ENCODE measurements at places on chromosomes 11 and 22.

GRCh38 chr11:85712953-85713352 is 27.0 kb upstream of the CCDC89 start:
- no peak for DNase-seq

DNA sequence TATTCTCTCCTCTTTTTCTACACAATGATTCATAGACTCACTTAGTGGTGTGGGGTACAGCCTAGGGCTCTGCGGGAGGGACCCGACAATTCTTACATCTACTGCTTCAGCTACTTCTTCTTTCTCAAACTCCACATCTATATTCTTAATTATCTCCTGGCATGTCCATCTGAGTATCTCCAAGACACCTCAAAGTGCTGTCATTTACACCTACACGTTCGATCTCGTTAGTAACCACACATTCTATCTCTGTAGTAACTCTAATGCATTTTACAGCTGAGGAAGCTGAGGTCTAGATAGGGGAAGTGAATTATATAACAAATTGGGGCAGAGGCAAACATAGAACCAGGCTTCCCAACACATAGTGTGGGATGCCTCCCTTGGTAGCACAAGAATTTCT is 27.7 kb upstream of the RRM1 start:
- DNase-seq, result no peak

GRCh38 chr11:76621466-76621865 is 49.1 kb downstream of the LRRC32 start:
- no peak for DNase-seq

GRCh38 chr11:122746611-122747244 is 91.2 kb downstream of the UBASH3B start:
- no peak for DNase-seq

DNA sequence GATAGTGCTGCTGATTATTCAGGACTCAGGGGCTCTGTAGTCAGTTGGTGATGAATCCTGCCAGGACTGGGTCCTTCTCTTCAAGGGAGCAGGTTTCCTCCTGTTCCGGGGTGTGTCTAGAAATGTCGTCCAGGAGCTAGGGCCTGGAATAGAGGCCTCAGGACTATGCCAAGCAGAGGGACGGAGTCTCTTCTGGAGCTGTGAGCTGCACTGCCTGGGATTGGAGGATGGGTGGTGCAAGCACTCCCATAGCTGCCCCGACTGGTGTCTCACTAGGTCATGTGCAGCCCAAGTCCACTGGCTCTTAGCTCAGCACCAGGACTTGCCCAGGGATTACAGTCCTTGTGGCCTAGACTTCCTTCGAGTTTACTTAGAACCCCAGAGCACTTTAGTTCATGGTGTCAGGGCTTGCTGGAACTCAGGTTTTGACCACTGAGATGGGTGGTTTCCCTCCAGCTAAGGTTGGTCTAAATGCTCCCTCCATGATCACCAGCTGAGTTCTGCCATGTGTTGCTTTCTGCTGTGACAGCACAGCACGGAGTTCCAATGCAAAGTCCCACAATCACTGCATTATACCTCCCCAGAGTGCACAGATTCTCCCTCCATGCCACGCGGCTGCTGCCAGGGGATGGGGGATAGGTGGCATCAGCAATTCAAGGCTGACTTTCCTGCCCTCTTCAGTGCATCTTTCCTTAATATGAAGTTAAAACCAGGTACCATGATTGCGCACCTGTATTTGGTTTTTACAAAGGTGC is 42.6 kb upstream of the SHANK2 start:
- no peak for DNase-seq

GRCh38 chr11:47565340-47566148 is at the start of gene PTPMT1:
PTPMT1 (plus strand) TSS chr11:47565599; CDS start chr11:47565623, 24 bp downstream.
- DNase-seq, result peak; percentile 71

GRCh38 chr11:17821648-17822400 is 87.2 kb downstream of the KCNC1 start:
- no peak for DNase-seq

DNA sequence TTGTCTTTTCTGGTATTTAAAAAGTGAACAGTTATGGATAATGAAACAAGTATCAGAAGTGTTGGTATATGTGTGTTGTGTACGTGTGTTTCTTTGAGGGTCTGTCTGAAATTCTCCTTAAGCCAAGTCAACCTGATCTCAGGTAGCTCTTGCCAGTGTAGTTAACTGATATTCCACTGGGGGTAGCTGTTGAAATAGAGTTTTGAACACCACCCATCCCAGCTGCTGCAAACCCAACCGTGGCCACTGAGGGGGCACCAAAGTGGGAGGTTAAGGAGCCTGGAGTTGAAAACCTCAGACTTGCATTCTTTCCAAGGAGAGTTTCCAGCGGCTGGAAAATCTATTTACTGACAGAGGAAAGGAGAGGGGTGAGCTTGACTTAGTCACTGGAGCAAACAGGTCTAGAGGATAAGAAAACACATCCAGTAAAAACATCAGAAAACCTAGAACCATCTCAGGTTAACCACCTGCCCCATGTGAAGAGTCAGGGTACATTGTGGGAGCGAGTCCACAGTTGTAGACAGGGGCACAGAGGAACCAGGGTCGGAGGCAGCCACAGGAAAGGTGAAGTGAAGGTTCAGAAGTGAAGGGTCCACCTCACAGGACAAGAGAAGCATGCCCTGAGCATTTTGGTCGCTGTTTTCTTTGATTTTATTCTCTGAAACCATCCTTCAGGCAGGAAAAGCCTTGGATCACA is 8.8 kb upstream of the CUL5 start:
- DNase-seq, result peak; percentile 8

- peak; percentile 66 for DNase-seq
These were observed 2.9 kb downstream of the KLHL35 start for GRCh38 chr11:75429902-75430713.

GRCh38 chr11:34791780-34792542 is 124.2 kb downstream of the APIP start:
- no peak for DNase-seq

DNA sequence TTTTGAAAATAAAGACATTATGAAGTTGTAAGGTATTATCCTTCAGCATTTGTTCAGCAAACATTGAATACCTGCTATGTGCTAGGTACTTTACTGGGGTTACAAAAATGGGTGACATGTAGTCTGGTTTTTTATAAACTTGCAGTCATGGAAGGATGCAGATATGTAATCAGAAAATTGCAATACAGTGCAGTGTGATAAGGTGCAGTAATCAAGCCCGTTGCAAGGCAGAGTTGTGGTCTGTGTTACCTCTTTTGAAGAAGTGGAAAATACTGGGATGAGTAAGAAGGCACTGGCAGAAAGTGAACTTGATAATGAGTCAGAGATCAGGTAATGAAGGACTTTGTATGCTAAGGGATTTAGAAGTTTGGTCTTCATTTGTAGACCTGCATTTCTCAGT is 8.1 kb downstream of the FBXO7 start:
- peak; percentile 6 for DNase-seq

GRCh38 chr11:125408311-125408711 is 87.8 kb downstream of the FEZ1 start:
- no peak for DNase-seq

DNA sequence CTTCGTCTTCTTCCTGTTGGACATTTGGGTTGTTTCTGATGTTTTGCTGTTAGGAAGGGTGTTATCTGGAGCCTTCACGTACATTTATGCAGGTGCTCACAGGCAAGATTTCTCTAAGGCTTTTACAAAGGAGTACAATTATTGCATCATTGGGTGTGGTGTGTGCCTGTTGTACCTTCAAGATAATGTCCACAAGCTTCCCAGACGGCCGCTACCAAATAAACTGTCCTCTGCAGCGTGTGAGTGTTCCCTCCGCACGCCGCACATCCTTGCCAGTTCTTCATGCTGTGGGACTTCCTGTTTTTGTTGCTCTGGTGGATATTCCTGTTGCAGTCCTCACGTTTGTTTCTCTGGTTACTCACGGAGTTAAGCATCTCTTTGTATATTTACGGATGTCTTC is 133.3 kb downstream of the TBC1D22A start:
- no peak for DNase-seq

GRCh38 chr11:87536016-87536415 is 498.3 kb downstream of the TMEM135 start:
- no peak for DNase-seq

DNA sequence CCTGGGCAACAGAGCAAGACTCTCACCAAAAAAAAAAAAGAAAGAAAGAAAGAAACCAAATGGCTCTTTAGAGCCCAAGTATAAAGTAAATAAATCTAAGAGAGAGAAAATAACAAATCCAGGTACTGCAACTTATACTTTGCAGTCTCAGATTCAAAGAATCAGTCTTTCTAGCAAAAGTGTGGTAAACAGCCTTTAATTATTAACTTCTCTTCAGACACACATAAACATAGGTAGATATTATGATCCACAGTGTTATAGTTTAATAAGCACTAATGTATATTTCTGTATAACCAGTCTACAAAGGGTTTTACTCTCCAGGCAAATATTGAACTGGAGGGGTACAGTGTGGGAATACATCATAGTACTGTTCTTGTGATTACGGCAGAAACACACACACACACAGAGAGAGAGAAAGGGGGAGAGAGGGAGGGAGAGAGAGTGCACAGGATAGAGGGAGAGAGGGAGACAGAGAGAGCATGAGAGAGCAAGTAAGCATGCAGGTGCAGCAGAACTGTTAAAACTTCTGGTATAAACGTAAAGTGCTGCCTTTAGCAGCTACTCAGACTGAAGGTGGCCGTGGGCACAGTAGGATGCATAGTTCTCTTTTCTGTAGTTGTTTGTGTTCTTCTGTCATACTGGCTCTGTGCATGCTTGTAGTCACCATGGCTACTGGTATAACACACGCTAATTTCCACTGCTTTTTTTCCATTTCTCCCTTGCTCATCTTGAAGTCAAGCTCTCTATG is 32.3 kb downstream of the MTMR2 start:
- DNase-seq, result no peak

- DNase-seq, result no peak
These were observed 40.4 kb upstream of the RAPSN start for GRCh38 chr11:47489395-47489755.

- DNase-seq, result no peak
These were observed 45.4 kb upstream of the CFAP300 start for GRCh38 chr11:102001657-102002338.

DNA sequence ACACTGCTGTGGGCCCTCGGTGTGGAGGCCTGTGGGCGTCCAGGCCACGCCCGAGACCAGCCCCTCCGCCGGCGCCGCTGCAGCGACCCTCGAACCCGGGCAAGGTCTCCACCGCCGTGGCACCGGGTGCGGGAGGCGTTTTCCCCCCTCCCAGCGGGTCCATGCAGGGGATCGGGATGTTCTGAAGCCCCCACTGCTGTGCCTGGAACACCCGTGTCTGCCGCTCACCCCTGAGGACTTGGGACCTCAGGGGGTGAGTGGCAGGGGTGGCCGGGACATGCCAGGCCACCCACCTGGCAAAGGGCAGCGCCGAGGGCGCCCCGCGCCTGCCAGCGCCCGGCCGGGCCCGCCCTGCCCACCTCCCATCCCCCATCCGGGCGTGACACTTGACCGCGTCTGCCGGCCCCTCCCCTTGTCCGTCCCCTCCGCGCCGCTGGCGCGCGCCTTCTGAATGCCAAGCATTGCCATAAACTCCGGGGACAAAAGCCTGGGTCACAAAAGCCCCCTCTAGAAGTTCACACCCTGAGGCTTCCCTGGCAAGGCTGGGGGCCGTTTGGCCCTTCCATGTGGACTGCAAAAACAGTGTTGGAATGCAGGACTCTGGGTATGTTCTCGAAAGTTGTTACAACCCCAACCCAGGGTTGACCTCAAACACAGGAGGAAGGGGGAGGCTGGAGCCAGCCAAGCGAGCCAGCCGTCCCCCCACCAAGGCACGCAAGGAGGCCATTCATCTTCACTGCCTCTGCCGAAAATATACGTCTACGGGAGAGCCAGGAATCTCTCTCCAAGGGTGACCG is 819 bp upstream of the KCNQ1OT1 start:
- DNase-seq, result peak; percentile 17

GRCh38 chr11:102829316-102830000 is 14.0 kb downstream of the MMP3 start:
- DNase-seq, result no peak

DNA sequence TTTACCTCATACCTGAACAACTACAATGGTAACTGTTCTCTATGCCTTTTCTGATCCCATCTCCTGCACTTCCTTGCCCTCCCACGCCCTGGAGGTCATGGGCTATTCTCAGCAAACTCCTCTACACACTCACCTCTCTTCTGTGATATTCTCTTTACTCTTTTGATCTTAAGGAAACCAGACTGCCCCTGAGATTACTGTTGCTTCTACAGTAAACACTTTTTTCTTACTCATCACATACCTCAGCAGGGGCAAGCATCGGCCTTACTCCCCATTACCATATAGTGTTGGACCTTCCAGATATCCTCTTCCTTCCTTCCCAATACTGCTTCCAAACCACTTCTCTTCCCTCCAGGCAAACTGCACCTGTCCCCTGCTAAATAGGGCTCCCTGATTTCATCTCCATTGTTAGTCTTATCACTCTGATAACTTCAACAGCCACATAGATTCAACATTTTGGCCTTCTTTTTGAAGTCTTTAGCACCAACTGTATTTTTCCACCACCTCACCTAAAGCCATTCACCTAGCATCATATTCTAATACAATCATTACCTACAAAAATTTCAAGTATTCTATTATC is 141.2 kb downstream of the RBFOX2 start:
- no peak for DNase-seq

GRCh38 chr11:116702772-116703385 is 69.9 kb downstream of the BUD13 start:
- no peak for DNase-seq

- no peak for DNase-seq
These were observed 6.0 kb upstream of the OR10A2 start for GRCh38 chr11:6856871-6857270.

- no peak for DNase-seq
These were observed 23.5 kb downstream of the UBE2L3 start for GRCh38 chr22:21590809-21591641.

GRCh38 chr22:29704528-29705285 is 15.1 kb upstream of the CABP7 start:
- no peak for DNase-seq

- no peak for DNase-seq
These were observed 15.8 kb upstream of the SYN3 start for GRCh38 chr22:33073989-33074418.

- DNase-seq, result no peak
These were observed 137.0 kb downstream of the ATG16L2 start for GRCh38 chr11:72951193-72951592.

- no peak for DNase-seq
These were observed 47.7 kb downstream of the TRIOBP start for GRCh38 chr22:37744589-37744988.

DNA sequence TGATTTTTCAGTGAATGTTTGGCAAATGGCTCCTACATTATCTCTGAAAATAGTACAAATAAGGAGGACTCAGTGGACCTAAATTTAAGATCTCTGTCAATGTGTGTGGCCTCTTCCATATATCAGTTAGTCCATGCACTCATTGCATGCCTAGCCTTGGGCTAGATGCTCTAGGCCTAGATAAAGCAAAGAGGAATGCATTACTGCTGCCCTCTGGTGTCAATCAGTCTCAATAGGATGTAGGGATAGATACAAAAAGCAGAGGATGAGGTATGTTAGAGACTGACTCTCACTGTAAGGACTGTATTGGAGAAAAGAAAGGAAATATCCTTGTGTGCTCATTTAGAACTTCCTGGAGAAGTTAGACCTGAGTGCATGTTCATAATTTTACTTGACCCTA is 42.0 kb downstream of the MS4A2 start:
- no peak for DNase-seq

- DNase-seq, result no peak
These were observed 2.7 kb upstream of the ARHGAP42 start for GRCh38 chr11:100684101-100685065.

Data from stimulated activated CD4-positive, alpha-beta T cell treated with anti-CD3 and anti-CD28 coated beads, Interleukin-4, amount 100 ng/mL, for 1 hour (primary cell).